ENCODE measurements at places on chromosomes 3 and 15.

DNA sequence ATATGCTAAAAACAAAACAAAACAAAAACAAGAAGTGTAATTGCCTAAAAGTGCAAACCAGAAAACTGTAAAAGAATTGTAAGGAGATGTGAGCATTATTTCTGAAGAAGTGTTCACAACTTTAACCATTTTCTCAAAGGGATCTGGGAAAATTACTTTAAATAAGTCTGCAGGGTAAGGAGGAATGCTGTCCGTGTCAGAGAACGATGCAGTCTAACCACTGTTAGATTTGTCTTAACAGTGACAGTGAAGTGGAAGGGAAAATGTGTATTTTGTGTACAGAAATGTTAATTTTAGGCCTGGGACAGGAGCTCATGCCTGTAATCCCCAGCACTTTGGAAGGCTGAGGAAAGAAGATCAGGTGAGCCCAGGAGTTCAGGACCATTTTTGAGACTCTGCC, 95.7 kb downstream of the DLG1 start:
- no peak for DNase-seq

GRCh38 chr15:68732451-68732850, 88.2 kb downstream of the ANP32A start:
- DNase-seq: no peak

DNA sequence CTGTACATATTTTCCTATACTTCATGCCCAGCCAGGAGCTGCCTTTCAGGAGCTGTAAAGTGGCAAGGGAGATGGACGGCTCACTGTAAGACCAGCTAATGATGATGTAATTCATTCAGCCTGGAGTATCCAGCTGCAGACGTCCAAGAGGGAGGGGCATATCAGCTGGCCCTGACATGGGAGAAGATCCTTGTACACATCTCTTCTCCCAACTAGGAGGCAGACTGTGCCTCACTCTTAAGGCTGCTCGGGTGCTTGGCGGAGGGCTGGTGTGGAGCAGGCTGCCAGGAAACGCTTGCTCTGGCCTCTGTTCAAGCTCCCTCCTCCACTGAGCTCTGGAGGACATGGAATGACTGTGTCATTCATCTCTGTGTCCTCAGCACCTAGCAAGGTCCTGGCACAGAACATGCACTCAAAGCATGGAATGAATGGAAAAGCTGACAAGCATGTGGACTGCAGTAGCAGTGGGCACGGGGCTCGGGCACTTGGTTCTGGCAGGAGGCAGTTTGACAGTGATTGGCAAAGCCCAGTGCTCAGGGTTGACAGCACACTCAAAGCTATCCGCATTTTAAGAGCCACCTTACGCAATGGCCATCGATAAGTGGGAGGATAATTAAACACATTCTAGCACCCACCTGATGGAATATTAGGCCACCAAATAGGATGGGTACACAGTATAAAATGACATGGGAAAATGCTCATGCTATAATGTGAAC, 72.4 kb downstream of the TBC1D2B start:
- DNase-seq: peak; percentile 93

DNA sequence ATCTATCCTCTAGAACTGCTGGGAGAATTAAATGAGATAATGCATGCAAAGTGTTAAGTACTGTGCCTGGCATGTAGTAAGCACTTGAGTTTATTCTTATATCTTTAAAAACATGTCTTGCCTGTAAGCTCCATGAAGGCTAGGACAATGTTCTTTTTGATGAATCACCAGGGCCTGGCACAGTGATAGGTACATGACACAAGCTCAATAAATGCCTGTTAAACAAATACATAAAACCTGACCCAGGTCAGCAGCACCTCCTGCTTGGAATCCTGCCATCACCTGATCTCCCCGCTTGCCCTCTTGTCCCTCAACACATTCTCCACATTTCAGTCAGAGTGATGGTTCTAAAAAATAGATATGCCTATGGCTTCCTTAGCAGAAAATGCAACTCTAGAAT, 186.8 kb downstream of the CHST2 start:
- no peak for DNase-seq

GRCh38 chr15:68829068-68829467, 8.4 kb upstream of the ANP32A start:
- DNase-seq: no peak

- no peak for DNase-seq
Measured at GRCh38 chr3:45965653-45966052, 22.4 kb downstream of the CXCR6 start.

- DNase-seq: no peak
Measured at GRCh38 chr15:92891533-92892200, 8.5 kb upstream of the CHD2 start.

- DNase-seq: no peak
Measured at GRCh38 chr3:157282261-157283191, 122.6 kb upstream of the CCNL1 start.

DNA sequence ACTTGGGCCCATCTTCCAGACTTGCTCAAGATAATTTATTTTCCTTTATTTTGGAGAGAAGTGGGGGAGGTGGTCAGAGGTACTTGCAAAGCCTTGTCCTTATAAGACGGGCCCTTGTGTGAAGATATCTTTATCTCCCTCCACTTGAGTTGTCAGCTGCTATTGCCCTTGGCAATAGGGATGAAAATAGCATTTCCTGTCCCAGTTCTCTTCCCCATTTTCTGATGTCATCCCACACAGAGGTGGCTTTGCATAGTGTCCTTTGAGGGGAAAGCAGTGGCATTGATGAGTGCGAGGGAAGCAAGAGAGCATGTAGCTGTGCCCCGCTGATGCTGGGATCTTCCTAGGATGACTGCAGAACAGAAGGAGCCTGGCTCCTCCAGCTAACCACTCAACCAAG, 41.9 kb upstream of the TUBGCP5 start:
- DNase-seq: no peak

DNA sequence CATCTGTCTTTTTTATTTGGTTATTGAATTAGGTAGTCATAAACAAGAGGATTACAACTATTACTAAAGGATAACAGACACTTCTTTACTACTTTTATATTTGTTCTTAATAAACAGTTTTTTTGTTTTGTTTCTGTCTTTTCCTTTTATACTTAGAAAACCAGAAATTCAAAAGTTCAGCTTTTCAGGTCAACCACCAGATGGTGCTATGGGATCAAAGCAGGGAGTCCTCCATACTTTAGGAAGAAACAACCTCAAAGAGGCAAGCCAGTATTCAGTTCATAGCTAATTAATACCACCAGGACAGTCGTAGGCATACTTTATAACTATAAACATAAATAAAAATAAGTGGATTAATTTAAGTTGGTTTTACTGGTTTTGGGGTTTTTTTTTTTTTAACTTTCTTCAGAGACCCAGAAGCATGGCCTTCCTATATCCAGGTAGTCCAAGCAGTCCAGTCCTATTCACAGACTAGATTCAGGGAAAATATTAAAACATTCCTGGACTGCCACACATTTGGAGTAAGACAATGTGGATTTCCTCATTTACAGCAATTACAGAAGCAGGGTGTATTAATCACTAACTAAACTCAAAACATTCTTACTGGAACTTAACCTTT, 16.0 kb upstream of the EID1 start:
- no peak for DNase-seq

GRCh38 chr3:164194842-164195241, 883.5 kb downstream of the SI start:
- no peak for DNase-seq

Data from aorta (tissue), 5 donors.